ENCODE measurements at places on chromosomes 16 and 17. TPM values are rescaled to one million over a fixed set of nuclear protein-coding genes. Genes with fewer than 3 reads are reported as not detected.

DNA sequence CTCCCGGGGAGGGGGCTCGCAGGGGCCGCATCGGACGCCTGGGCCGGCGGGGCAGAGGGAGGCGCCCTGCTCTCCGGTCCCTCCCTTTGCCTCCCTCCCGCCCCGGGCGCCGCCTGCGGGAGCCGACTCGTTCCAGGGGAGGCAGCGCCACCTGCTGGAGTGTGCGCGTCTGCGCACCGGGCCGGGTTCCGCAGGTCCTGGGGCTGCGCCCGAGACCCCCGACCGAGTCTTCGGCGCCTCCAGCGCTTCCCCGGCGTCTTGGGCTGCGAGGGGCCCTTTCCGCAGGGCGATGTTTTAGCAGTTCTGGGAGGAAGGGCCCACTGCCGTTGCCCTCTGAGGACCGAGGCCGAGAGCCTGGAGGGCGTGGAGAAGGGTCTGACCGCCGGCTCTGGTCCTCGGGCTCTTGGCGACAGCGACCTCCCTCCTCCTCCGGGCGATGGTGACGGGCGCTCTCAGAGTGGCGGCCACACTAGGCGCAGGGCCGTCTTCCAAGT lies 106.3 kb downstream of the SEC14L1 start:
- H3K27me3 ChIP-seq, result no peaks in the 10 kb centered on the region
- H3K4me3 ChIP-seq, result peak overlapping the region; percentile 55
- DNase-seq, result no peak
- H3K27ac ChIP-seq, result peak overlapping the region; percentile 54
- no peaks in the 10 kb centered on the region for H3K36me3 ChIP-seq

GRCh38 chr17:72569148-72569946 lies 448.5 kb downstream of the SOX9 start:
- no peak for DNase-seq
- H3K27ac ChIP-seq, result no peak overlapping the region
- no peaks in the 10 kb centered on the region for H3K27me3 ChIP-seq
- H3K4me3 ChIP-seq, result no peak overlapping the region

DNA sequence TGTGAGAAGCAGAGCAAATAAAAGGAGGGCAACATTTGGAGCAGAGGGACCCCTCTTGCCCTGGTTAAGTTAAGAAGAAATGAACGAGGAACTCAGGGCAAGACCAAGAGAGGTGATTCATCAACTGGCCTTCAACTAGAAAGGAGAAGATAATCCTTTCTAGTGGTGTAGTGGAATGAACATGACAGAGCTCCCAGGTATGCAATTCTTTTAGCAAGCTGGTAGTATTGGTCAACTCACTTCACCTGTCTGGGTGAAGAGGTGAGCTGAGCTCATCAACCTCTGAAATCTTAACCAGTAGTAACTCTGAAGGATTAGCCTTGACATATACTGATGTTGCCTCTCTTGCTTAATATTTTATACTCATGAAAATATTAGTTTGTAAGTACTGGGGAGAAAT lies 1024.7 kb upstream of the GOT2 start:
- no peak overlapping the region for H3K27ac ChIP-seq
- H3K36me3 ChIP-seq, result no peaks in the 10 kb centered on the region
- no peak for DNase-seq
- no peaks in the 10 kb centered on the region for H3K4me1 ChIP-seq
- no peaks in the 10 kb centered on the region for H3K27me3 ChIP-seq
- no peak overlapping the region for H3K4me3 ChIP-seq

DNA sequence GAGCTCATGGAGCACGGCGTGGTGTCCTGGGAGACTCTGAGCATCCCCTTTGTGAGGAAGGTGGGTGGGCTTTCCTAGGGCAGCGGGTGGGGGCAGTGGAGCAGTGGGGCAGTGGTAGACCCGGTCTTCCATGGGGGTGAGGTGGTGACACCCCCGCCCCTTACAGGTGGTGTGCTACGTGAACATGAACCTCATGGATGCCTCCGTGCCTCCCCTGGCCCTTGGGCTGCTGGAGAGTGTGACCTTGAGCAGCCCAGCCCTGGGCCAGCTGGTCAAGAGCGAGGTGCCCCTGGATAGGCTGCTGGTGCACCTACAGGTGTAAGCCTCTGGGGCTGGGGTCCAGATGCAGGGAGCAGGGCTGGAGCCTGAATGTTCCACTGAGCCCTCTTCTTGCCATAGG lies 1.6 kb downstream of the ELMO3 start:
- no peak overlapping the region for H3K4me3 ChIP-seq
- H3K27ac ChIP-seq, result no peak overlapping the region
- no peaks in the 10 kb centered on the region for H3K27me3 ChIP-seq
- H3K36me3 ChIP-seq, result peaks cover 46% of the 10 kb centered on the region

DNA sequence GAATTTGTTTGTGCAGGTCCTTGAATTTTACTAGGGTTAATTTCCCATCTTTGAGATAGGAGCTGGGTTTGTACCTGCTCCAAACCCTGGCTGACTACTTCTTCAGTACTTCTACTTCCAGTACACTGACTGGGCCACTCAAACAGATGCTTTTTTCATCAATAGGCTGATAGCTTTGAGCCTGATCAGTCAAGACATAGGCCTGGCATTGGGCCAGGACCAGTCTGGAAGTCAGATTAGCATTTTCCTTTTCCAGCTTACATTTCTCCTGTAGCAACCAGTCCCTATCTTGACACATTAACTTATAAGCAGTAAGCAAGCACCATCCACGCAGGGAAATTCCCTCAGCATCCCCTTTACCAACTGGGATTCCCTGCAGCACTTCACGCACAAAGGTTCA lies 7.5 kb upstream of the TMEM101 start:
- H3K27me3 ChIP-seq, result no peaks in the 10 kb centered on the region
- no peak for DNase-seq
- H3K4me3 ChIP-seq, result no peak overlapping the region
- no peaks in the 10 kb centered on the region for H3K4me1 ChIP-seq

- H3K27ac ChIP-seq, result no peak overlapping the region
- no peaks in the 10 kb centered on the region for H3K36me3 ChIP-seq
- peaks cover 10% of the 10 kb centered on the region for H3K4me1 ChIP-seq
Observed at GRCh38 chr16:57592591-57593003, 35.8 kb upstream of the ADGRG1 start.

- no peak overlapping the region for H3K4me3 ChIP-seq
- no peaks in the 10 kb centered on the region for H3K36me3 ChIP-seq
- no peak overlapping the region for H3K27ac ChIP-seq
- no peaks in the 10 kb centered on the region for H3K27me3 ChIP-seq
- no peaks in the 10 kb centered on the region for H3K4me1 ChIP-seq
Observed at GRCh38 chr17:30858556-30859250, 26.9 kb downstream of the ATAD5 start.

GRCh38 chr17:2259769-2260536 lies 43.6 kb downstream of the SMG6 start:
- no peaks in the 10 kb centered on the region for H3K27me3 ChIP-seq
- H3K4me3 ChIP-seq, result no peak overlapping the region
- H3K27ac ChIP-seq, result no peak overlapping the region

HS3ST2 gene
- 11.8 TPM for total RNA-seq

PIGS gene
- 22.8 TPM for total RNA-seq

Measured in vagina (tissue), 2 donors.